HTR-8/SVneo (cell line): ENCODE measurements at places on chromosomes 3 and 15.

DNA sequence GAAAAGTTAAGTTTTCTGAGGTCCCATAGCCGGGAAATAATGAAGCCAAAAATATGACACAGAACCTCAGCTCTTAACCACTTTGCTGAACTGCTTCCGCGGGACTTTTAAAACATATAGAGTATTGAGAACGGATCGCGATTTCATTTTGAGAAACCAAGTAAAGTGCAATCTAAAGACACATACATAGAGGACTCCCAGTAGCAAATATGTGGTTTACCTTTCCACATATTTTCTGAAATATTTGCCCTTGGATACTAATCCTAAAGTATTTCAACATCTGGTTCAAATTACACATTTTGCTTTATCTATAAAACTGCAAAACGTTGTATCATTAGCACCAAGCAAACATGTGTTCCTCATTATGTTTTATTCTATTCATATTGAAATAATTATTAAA lies 776.5 kb downstream of the ROBO2 start:
- DNase-seq = no peak

DNA sequence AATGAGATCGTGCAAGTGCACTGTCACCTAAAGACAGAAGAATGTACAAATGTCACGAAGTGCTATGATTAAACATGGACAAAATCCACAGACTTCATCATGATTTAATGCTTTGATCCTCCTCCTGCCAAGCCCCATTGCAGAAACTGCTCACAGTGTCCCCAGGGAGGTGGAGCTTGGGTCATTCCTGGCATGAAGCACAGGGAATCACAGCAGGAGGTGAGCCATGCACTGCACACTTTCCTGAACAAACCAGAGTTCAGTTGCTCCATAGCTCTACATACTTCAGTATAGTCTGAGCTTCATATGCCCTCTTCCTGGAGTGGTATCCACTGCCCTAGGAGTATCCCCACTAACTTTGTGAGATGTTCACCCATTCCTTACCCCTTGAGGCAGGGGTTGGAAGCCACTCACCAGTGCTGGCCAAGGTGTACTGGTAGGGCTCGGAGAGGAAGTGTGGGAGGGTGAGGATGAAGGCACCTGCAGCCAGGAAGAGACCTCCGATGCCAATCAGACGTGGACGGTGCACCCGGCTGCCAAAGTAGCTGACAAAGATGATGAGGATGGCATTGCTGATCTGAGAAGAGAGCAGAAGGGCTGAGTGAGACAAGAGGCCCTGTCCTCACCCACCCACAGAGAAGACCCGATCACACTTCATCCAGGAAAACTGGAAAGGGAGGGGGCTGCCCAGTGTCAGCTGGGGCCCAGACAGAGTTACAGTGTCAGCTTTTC lies 56.3 kb downstream of the SLCO2A1 start:
- DNase-seq = no peak

DNA sequence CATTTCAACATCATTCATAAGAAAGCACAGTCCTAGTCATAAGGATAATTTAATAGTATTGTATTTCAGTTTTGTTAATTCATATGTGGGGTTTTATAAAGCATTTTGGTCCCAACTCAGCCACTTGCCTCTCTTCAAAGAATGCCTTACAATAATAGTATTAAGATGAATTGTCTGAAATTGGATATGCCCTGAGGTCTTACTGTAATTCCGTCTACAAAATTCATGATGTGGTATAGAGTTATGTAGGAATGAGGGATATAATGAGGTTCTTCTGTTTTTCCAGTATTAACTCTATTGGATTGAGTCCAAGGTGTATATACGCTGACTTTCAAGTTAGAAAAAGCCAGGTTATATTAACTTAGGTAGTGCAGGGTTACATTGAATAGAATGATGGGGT lies 177.0 kb downstream of the GOLIM4 start:
- DNase-seq = no peak

GRCh38 chr3:56971261-56971660 lies 89.2 kb upstream of the SPATA12 start:
- DNase-seq = no peak

GRCh38 chr3:156820692-156821080 lies 5.5 kb upstream of the LEKR1 start:
- no peak for DNase-seq

- DNase-seq = no peak
These were observed 4.6 kb downstream of the ITGA11 start for GRCh38 chr15:68427366-68427765.
